ENCODE measurements at places on chromosomes 16 and 17. TPM values are rescaled to one million over a fixed set of nuclear protein-coding genes. Genes with fewer than 3 reads are reported as not detected.

DNA sequence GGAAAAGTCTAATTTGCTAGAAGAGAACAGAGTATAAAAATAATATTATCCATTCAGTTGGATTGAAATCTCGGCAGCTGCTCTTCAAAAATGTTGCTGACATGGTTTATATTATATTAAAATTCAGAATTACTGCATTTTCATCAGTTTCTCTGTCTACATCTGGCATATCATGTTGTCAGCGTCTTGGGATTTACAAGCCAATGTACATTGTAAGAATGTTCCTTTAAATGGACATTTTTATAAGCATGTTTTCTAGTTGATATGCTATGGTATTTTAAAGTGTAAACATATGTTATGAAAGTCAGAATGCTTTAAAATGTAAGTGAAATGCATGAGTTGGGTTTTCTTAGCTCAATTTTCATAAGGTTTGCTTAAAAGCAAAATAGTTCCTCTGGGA, 528.1 kb upstream of the CDH8 start:
- DNase-seq, result no peak

ARHGAP27 gene
- total RNA-seq, result 5.4 TPM

- DNase-seq, result peak; percentile 98
These were observed 73.4 kb downstream of the ZNF778 start for GRCh38 chr16:89290887-89291286.

GRCh38 chr16:23771642-23772041, 16.8 kb downstream of the CHP2 start:
- DNase-seq, result no peak

GRCh38 chr17:12721581-12721980, 55.9 kb downstream of the MYOCD start:
- no peak for DNase-seq

- DNase-seq, result no peak
These were observed 662.0 kb downstream of the WWOX start for GRCh38 chr16:78761427-78761826.

CSF3 gene
- not detected for total RNA-seq

GRCh38 chr16:88527186-88527936, 42.8 kb upstream of the ZC3H18 start:
- peak; percentile 98 for DNase-seq

DNA sequence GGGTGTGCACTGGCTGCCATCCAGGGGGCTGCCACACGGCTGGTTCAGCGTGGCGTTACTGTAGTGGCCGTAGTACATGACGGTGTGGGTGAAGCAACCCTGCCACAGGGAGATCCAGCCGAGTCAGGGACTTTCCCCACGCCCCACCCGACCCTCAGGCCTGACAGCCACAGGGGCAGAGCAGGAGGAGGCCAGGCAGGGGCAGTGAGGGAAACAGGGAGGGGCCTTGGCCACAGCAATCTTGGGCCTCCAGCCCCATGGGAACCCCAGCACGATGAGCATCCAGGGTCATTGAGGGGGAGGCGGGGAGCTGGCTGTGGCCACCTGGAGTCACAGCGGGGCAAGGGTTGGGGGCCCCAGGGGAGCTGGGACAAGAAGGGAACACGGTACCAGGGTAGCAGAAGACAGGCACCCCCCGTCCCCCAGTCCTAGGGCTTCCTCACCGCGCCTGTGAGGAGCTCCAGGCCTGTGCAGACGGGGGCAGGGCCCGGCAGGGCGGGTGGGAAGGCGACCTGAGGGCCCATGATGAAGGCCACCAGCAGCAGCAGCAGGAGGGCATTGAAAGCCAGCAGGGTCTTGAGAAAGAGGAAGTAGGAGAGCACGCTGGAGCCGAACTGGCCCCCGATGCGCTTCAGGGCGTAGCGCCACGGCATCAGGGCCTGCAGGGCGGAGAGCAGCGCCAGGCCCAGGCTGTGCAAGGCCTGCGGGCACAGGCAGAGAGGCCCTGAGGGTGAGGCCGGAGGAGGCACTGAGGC, 4.3 kb downstream of the TMC6 start:
- DNase-seq, result no peak

GRCh38 chr17:46028981-46029565, 30.0 kb downstream of the STH start:
- DNase-seq, result no peak

CD300H gene
- total RNA-seq, result not detected

RNF227 gene
- 0.17 TPM for total RNA-seq

GRCh38 chr16:81880816-81881215, 101.7 kb downstream of the PLCG2 start:
- DNase-seq, result no peak

GDPD3 gene
- 0.31 TPM for total RNA-seq

DNA sequence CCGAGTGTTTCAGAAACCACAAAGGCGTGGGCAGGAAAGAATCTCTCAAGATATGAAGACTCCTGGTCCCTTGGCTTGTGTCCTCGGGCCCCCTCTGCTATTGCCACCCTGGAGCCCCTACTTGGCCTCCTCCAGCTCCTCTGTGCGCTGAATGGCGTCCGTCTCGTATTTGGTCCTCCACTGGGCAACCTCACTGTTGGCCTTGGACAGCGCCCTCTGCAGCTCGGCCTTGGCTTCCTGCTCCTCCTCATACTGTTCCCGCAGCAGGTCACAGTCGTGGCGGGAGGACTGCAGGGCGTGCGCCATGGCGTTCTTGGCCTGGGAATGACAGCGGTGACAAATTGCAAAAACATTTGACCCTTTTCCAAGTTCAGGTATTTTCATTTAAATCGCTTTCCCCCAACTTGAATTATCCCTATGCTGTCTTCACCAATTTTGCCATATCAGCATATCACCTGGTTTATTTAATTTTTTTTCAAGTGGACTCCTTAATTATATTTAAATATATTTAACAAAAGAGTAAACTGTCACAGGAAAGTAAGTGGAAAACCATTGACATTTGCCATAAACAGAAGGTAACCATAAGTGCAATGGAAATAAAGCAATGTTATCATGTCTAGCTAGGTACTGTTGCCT, 59.7 kb downstream of the MYH13 start:
- no peak for DNase-seq

ASB16 gene
- not detected for total RNA-seq

Data from H7 (cell line).